ENCODE measurements at places on chromosomes 3 and 15. TPM values are rescaled to one million over a fixed set of nuclear protein-coding genes. Genes with fewer than 3 reads are reported as not detected.
A peak's percentile ranks its signal among the peaks of the same experiment; 100 is the strongest.

DNA sequence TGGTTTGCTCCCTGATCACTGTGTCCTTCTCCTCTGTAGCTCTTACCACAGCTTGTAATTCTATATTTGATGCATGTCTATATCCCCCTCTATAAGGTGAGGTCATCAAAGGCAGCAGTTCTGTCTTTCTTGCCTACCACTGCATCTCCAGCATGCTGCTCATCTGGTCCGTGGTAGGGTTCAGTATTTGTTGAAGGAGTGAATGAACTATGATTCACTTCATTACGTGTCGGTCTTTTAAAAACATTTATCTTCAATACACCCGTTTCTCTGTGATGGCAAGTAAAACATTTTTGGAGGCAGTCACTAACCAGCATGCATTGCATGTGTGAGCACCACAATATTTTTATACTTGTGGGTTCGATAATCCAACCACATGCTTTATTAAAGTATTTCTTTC lies 27.6 kb downstream of the CHST14 start:
- DNase-seq: no peak

GRCh38 chr3:64891021-64891420 lies 203.2 kb upstream of the ADAMTS9 start:
- no peak for DNase-seq

DNA sequence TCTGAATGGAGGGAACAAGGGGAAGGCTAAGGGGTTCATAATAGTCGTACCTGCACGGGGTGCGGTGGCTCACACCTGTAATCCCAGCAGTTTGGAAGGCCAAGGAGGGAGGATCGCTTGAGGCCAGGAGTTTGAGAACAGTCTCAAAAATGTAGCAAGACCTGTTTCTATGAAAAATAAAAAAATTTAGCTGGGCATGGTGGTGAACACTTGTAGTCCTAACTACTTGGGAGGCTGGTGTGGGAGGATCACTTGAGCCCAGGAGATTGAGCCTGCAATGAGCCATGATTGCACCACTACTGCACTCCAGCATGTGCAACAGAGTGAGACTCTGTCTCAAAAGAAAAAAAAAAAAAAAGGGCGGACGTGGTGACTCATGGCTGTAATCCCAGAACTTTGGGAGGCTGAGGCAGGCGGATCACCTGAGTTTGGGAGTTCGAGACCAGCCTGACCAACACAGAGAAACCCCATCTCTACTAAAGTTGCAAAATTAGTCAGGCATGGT lies 17.9 kb upstream of the HDAC11 start:
- DNase-seq: no peak

- DNase-seq: no peak
Observed at GRCh38 chr3:72776-73175, 123.8 kb upstream of the CHL1 start.

DNA sequence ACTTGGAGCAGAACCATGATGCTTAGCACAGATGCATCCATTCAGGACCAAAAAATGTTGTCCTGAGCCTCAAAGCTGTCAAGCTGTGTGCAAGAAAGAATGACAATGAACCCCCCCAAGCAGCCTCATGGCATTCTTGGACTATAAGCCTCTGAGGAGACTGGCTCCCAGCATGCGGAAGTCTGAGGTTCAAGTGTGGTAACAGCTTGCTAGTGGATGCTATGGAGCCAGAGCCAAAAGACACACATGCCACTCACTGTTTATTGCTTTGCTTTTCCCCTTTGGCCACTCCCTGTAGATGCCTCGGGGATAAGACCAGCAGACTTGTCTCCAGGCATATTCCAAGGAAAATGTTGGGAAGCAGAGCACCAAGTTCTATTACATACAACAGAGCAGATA lies 38.2 kb upstream of the SNRK start:
- DNase-seq: no peak

Gene CTXN2
- total RNA-seq: 0.05 TPM

- DNase-seq: no peak
Observed at GRCh38 chr3:70832834-70833205, 520.4 kb upstream of the MDFIC2 start.

Gene THBS1
- total RNA-seq: 61.9 TPM

Gene TATDN2
- 30.4 TPM for total RNA-seq

Gene RAB11A
- total RNA-seq: 263 TPM

GRCh38 chr3:184186184-184186901 lies at the start of gene ABCF3:
Gene ABCF3, plus strand, starts transcription at chr3:184186199. Its CDS starts 9 bp downstream, at chr3:184186208.
- DNase-seq: no peak

DNA sequence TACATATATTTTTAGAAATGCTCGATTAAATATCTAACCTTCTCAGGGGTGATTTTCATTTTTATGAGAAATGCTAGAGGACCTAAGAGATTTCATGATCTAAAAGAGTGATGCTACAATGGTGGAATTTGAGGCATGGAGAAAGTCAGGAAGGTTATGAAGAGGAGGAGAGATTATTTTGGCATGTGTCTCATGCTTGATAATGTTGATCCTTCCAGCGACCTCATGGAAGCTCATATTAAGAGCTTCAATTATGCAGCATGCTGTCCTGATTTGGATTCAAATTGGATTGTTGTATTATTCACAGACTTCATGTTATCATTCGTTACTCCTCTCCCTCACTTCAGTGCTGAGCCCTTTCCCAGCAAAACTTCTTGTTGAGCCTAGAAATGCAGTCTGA lies 112.5 kb downstream of the RAP2B start:
- no peak for DNase-seq

DNA sequence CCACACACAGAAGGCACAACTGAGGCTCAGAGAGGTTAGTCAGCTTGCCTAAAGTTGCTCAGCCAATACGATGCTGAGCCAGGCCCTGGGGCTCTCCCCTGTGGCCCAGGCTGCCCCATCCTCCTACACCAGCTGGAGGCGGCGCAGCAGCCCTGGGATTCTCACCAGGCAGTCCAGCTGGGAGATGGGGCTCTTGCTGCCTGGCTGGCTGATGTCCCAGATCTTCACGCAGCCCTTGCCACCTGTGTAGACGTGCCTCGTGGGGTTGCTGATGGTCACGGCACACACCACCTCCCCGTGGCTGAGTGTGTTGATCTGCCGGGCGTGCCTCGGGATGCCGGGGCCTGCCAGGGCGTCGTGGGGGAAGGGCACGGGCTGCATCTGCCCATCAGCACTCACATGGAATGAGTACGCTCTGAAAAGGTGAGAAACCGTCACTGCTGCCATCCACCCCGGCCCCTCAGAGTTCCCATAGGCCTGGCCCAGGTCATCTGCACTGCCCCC lies 42.8 kb downstream of the TLE3 start:
- no peak for DNase-seq

DNA sequence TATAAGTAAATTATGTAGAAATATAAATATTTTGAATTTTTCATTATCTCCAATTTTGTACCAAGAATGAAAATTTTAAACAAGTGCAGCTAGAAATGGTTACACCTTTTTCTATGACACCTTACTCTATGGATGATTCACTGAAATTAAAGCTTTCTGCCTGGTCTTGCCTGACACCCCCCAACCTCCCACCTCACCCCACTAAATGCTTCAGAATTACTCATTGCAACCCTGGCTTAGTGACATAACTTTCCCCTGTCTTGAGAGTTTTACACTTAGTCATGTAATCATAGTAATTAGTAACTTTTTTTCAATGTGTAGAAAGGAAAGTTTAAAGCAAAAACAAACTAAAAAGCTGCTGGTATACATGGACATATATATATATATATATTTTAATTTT lies 42.0 kb upstream of the MEIS2 start:
- no peak for DNase-seq

GRCh38 chr3:176855901-176856486 lies 341.3 kb downstream of the TBL1XR1 start:
- no peak for DNase-seq

GRCh38 chr3:143910756-143911155 lies 60.9 kb upstream of the DIPK2A start:
- no peak for DNase-seq

GRCh38 chr3:87287011-87287410 lies 10.6 kb upstream of the POU1F1 start:
- DNase-seq: peak; percentile 58

DNA sequence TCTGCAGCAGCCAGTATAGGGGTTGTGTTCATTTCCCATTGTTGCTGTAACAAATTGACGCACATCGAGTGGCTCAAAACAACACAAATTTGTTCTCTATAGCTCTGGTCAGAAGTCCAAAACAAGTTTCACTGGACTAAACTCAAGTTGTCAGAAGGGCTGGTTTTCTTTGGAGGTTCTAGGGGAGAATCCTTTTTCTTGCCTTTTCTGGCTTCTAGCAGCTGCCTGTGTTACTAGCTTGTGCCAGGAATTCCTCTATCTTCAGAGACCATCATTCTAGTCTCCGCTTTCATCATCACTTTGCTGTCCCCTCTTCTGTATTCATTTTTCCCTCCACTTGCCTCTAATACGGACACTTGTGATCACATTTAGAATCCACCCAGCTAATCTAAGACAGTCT lies 20.5 kb downstream of the GASK1A start:
- no peak for DNase-seq

Gene ESYT3
- 2.6 TPM for total RNA-seq

- DNase-seq: no peak
Observed at GRCh38 chr15:100728371-100729201, 126.2 kb downstream of the ASB7 start.

DNA sequence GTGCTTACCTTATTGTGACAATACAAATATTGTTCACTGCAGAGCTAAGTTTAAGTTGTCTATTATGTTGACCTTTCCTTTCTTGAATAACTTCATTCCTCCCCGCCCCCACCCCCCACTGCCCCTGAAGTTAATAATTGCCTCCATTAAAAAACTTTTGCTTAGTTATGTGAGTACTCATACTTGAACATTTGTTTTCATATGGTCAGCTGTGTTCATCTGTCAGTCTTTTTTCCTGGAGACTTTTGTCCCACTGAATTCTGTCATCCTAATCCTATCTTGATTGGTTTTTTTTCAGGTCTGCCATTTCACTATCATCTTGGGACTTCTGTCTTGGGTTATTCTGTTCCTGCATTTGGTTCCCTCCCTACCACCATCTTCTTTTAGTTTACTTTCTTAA lies 8.5 kb downstream of the SLC25A36 start:
- no peak for DNase-seq

Gene SETD2
- 32.6 TPM for total RNA-seq

Gene PRSS50
- 0.13 TPM for total RNA-seq

Gene ROBO2
- 1.3 TPM for total RNA-seq

- DNase-seq: no peak
Observed at GRCh38 chr15:76976141-76976540, 18.8 kb upstream of the PSTPIP1 start.

DNA sequence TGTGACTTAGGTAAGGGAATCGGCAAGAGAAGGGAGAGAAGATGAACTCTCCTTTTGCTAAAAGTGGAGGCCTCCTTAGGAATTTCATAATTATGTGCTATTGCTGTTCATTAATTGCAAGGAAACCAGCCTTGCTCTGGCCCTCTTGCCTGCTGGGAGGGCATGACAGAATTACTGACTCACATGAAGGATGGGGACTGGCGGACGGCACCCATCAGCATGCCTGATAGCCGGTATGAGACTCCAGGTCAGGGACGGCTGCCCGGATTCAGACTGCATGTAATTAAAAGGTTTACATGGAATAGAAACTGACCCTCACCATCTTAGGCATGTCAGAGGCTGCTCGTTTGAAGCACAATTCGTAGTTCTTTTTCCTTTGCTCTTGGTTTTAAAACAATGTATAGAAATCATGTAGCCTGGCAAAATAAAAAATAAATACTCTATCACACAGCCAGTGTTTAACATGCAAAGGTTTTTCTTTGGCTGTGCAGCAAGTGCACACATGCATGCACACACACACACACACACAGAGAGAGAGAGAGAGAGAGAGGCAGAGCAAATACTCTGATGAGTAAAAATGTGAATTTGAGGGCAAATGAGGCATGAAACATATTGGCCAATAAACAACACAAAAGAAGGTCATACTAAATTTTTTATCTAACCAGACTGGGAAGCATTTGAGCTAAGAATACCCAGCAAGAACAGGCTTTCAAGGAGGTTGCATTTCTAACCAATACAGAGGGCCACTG lies 82.7 kb downstream of the FOXB1 start:
- DNase-seq: no peak

DNA sequence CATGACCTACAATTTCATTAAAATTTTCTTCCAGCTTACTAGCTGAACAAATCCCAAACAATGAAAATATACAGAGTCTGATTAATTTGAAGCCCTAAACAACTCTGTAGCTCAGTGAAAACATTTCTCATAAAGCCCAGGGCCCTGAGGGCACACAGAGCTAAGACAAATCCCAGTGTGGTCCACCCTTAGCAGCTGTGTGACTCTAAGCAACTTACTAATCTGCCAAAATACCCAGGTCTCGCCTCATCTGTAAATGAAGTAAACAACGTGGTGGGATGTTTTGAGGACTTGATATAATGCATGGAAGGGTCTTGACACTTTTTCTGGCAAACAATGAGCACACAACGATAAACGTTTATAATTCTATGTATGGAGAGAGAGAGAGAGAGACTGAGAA lies 158.4 kb downstream of the FHIT start:
- no peak for DNase-seq

DNA sequence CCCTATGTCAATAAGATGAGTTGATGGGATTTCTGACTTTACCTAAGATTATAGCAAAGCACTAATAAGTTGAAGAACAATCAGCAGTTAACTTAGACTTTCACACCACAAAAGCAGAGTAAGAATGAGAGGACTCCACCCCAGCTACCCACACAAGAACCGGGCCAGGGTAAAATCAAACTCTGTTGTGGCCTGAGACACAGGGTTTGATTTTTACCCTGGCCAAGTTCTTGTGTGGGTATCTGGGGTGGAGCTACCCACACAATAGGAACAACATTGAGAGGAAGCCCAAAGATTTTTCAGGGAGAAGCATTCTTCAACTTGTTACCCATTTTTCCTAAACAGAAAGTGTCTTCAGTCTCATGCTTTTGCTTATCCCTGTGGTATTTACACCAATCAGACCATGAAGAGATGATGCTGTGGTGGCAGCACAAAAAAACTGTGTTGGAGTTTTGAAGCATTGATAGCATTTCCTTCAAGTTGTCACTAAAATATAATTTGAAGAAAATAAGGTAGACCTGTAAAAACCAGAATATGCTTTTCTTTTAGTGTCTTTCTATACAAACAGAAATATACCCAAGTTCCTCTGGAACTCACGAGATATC lies 25.6 kb downstream of the CPOX start:
- DNase-seq: no peak

GRCh38 chr3:173983343-173983742 lies 585.8 kb downstream of the NLGN1 start:
- no peak for DNase-seq

DNA sequence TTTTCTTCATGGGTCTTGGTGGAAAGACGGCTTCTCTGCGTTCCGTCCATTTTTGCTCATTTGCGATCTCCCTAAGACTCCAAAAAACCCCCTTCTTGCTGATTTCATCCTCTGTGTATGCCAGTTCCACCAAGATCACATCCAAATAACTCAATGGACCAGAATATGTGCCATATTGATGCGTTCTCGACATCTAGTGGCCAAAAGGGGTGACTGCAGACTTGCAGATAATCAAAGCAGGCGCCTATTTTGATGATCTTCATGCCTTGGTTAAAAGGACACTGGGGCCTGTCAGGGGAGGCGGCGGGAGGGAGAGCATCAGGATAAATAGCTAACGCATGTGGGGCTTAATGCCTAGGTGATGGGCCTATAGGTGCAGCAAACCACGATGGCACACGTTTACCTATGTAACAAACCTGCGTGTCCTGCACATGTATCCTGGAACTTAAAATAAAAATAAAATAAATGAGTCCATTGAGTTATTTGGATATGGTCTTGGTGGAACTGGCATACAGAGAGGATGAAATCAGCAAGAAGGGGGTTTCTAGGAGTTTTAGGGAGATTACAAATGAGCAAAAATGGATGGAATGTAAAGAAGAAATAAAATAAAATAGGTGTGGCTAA lies 104.2 kb upstream of the RAD18 start:
- peak; percentile 45 for DNase-seq
